ENCODE measurements at places on chromosomes 5 and 9. TPM values are rescaled to one million over a fixed set of nuclear protein-coding genes. Genes with fewer than 3 reads are reported as not detected.
A peak's percentile ranks its signal among the peaks of the same experiment; 100 is the strongest.

The HCN1 gene
- total RNA-seq: 0.11 TPM

The SLC6A19 gene
- total RNA-seq: 56.2 TPM

The P4HA2 gene
- 53.7 TPM for total RNA-seq

The ABCA1 gene
- 17.8 TPM for total RNA-seq

The TMOD1 gene
- total RNA-seq: 4.9 TPM

The PBX3 gene
- 21.1 TPM for total RNA-seq

The UGT3A1 gene
- not detected for total RNA-seq

The RGS3 gene
- 67.4 TPM for total RNA-seq

The SPATA6L gene
- total RNA-seq: 5.0 TPM

The PCDH12 gene
- total RNA-seq: 1.3 TPM

The UBE2D2 gene
- 146 TPM for total RNA-seq

The GADD45G gene
- total RNA-seq: 8.1 TPM

The TERT gene
- 13.7 TPM for total RNA-seq

The DCANP1 gene
- total RNA-seq: not detected

The C5orf52 gene
- total RNA-seq: 5.7 TPM

DNA sequence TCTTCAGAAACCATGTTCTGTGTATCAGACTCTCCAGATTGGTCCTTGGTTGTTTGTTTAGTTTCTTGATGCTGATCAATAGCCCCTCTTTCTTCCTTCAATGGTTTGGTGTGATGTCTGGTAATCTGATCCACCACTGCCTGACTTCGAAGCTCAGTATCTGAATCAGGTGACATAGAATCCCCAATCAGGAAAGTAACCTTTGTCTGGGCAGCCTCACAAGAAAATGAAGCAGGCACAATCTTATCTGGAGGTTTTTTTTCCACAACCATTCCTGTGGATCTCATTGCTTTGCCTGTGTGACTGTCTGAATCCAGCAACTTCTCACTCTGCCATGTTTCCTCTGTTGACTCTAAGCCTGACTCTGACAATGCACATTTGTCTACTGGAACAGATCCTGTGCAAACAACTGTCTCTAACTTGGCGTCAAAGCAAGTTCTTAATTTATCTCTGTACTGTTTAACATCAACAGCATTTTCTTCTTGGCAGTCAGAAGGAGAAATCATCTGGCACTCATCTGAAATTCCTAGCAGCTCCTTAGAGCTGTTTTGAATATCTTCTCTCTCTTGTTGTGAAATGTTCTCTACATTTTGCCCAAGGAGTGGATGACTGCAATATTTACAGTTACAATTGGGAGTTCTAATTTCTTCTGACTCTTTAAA lies 37.1 kb upstream of the RAPGEF6 start:
- DNase-seq: no peak

GRCh38 chr5:77683171-77683732 lies 44.7 kb upstream of the OTP start:
- DNase-seq: no peak

GRCh38 chr9:121557581-121558447 lies 58.2 kb upstream of the GGTA1 start:
- peak; percentile 44 for DNase-seq

- DNase-seq: no peak
Measured at GRCh38 chr5:1390861-1391600, 46.1 kb upstream of the CLPTM1L start.

- DNase-seq: no peak
Measured at GRCh38 chr5:63055421-63055820, 476.8 kb downstream of the LRRC70 start.

- DNase-seq: no peak
Measured at GRCh38 chr5:141906972-141907371, 16.7 kb upstream of the DELE1 start.

GRCh38 chr5:93164690-93165089 lies 416.3 kb downstream of the NR2F1-AS1 start:
- DNase-seq: no peak

DNA sequence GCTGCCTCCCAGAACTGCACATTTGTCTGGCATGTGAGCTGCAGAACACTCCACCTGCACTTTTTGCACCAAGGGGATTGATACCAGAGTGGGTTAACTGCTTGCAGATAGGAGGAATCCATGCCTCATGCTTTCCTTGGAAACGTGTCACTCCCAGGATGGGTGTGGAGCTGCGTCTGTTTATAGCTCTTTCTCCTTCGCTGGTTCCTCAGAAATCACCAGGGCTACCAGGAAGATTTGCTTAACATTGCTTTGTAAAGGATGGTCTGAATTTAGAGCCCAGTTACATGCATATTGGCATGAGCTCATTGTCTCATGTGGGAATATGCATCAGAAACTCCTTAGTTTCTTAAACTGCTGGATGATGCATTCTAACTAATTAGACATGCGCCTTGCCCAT lies 234.6 kb downstream of the GADD45G start:
- DNase-seq: peak; percentile 53

GRCh38 chr5:38338455-38338854 lies 80.1 kb downstream of the EGFLAM start:
- no peak for DNase-seq

DNA sequence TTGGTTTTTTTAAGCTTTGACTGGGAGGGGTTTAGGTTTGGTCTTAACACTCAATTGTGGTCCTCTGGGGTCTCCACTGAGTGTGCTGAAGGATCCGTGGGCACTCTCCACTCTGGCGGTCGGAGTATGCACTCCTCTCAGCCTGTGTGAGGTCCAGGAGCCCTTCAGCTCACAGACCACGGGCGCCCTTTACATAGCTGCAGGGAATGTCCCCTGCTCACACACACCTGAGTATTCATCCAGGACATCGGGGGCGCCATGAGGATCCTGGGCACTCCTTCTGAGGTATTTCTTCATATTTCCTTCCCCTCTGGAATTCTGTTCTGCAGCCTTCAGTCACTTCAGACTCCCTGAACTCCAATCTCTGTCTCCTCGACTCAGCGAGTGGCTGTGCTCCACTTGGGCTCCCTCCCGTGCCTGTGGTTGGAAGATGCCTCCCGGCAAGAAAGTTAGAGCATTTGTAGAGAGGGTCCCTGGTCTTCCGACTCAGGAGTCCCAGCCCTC lies 12.5 kb downstream of the TRIP13 start:
- no peak for DNase-seq

- no peak for DNase-seq
Measured at GRCh38 chr5:39877479-39877878, 452.7 kb upstream of the DAB2 start.

GRCh38 chr5:174315471-174315870 lies 270.0 kb downstream of the NSG2 start:
- DNase-seq: no peak

DNA sequence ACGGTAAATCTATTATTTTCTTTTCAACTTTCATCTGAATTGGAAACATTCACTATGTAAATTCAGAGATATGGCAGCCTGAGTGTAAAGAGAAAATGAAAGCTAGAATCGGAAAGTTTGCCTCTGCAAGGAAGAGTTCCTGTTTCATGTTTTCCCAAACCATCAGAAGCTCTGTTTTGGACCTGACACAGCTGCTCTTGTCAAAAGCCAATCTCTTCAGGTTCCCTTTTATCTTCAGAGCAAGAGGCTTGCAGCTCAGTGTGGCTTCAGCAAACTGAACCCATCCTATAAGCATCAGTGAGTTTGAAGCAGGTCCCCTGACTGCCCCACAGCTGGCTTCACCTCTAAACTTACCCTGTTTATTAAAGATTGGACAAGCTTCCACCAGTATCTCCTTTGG lies 1099.7 kb downstream of the DTWD2 start:
- no peak for DNase-seq

GRCh38 chr9:131396626-131397025 lies 2.7 kb downstream of the PRRC2B start:
- DNase-seq: no peak

DNA sequence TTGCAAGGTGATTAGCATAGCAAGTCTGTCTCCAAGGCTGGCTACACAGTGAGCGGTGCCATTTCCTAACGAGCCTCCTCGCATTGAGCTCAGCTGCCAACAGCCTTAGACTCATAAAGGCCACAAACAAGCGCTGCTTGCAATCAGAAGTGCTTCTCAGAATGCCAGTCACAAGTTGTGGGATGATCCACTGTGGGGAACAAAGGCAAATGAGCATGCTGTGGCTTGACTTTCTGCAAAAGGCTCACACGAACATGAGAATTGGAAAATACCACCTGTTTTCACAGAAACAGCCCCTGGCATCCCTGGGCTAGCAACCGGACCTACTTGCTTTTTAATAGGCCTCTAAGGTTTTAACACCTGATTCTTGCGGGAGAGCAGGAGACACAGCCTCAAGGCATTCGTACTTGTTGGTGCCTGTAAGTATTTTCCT lies 215.5 kb downstream of the FANCC start:
- DNase-seq: no peak

- no peak for DNase-seq
Measured at GRCh38 chr9:89808756-89809181, 204.0 kb downstream of the GADD45G start.

DNA sequence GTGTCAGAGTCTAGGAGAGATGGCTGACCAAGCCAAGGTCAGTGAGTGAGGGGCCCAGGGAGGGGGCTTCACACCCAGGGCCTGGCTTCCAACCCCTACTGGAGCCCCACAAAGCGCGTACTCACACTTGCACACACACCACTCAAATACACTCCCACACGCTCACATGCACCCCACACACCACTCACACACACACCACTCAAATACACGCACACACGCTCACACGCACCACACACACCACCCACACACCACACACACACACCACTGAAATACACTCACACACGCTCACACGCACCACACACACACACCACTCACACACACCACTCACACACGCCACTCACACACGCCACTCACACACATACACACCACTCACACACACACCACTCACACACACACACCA lies 5.7 kb upstream of the ASB6 start:
- DNase-seq: no peak

DNA sequence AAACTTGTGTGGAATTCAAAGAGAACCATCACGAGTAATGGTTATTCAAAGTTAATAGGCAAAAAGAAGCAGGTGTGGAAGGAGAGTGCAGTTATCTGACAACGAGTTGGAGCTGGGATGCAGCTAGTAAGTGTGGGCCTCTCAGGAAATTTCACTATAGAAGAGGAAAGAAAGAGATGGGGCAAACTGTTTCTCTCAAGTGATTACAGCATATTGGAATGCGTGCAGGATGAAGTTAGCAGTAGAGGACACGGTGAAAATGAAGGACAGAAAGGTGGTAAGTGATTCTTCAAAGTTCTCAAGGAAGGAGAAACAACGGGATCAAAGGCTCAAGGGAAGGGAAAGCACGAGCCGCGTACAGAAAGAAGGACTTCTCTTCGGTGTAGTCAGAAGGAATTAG lies 84.0 kb downstream of the ADAMTS12 start:
- no peak for DNase-seq

- DNase-seq: no peak
Measured at GRCh38 chr9:92392690-92393089, 11.7 kb downstream of the OGN start.

GRCh38 chr9:126488310-126488709 lies 125.4 kb upstream of the LMX1B start:
- no peak for DNase-seq

DNA sequence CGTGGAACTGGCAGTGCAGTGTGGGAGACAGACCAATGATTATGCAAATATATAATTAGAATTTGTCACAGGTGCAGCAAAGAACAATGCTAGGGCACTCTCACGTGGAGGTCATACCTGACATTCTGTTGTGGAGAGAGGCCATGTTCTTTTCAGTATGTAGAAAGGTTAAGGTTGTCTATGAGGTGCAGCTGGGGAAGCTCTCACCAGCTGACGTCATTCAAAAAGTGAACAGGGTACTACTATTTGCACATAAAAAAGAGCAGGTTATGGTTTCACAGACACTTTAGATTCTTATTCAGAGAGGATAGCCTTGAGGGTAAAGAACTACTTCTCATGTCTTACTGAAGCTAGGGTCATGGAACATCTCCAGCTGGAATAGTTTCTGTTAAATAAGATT lies 19.1 kb downstream of the SH3GL2 start:
- no peak for DNase-seq

DNA sequence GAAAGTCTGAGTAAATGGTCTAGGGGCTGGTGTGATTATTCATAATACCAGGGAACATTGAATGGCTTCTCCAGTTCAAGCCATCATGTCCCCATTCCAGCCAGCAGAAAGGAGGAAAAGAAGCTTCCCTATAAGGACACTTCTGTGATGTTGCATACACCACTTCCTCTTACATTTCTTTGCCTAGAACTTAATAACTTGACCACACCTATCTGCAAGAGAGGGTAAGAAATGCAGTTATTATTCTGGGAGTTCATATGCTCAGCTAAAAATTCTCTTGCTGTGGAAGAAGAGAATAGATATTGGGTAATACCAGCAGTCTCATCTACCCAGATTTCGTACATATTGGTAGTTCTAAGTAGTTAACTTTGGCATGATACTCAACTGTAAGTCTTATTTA lies 166.1 kb downstream of the SLC28A3 start:
- no peak for DNase-seq

GRCh38 chr5:64792469-64792868 lies 23.7 kb downstream of the CWC27 start:
- DNase-seq: no peak

GRCh38 chr5:157510682-157511081 lies 50.7 kb downstream of the NIPAL4 start:
- DNase-seq: no peak

- no peak for DNase-seq
Measured at GRCh38 chr5:172091956-172092732, 85.7 kb upstream of the FBXW11 start.

- DNase-seq: peak; percentile 41
Measured at GRCh38 chr5:144313147-144313726, 142.6 kb downstream of the KCTD16 start.

DNA sequence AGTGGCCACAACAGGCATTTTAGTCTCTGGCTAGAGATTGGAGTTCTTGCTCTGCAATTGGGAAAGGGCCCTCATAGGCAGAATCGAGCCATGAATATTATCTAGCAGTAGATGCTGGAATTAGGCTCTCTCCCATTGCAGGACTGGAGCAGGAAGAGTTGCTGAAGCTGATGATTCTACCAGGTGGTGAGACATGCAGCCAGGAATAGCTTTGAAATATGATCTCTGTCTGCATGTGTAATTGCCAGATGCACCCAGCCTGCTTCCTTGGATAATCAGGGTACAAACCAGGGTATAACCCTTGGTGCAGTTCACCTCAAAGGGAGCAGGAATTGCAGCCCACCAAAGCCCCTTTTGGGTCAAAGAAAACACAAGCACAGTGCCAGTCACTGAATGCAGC lies 211.4 kb upstream of the FTMT start:
- DNase-seq: no peak

DNA sequence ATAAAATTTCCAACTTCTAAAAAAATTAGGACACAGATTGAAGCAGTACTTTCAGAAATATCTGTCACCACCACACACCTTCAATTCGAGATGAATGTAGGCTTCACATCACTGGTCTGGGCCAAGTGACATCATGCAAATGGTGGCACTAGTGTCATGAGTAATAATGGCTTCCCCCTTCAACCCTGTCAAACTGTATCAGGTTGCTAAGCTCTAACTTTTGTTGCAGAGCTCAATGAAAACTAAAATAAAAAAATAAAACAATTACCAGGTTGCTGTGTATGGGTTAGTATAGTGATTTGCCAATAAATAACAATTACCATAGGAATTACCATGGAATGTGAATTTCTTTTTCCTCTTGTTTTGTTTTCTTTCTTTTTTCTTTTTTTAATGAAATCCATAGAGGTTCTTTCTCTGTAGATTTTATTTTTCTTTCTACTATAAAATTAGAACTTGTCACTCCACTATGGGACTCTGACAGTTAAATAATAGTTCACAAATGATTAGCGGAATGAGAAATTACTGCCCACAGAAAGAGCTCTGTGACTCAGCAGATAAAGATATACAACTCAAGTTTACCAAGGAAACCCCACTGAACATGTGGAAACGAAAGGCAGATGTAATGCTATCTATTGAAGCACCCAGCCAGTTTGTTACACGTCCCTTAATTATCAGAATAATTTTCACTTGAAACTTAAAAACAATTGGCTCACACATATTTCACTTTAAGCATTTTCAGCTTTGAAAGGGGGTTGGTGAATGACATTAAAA lies 783.8 kb upstream of the WWC1 start:
- no peak for DNase-seq

Measured in colonic mucosa (tissue), 4 donors.